ENCODE measurements at places on chromosomes 4 and X.

DNA sequence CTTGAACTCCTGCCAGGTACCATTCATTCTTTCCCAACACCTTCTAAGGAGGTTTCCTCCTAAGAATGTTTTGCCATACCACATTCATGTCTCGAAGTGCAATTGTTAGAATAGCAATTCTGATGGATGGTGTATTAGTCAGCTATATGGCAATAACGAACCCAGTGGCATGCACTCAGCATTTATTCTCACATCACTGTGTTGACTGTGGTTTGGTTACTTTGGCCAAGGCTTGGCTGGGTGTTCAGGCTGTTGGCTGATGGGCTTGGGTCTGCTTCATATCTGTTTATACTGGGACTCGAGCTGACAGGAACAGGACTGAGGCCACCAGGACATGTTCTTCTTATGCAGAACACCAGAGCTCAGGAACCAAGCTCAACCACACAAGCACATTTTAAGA lies 31.7 kb downstream of the PSAPL1 start:
- peak; percentile 14 for DNase-seq

GRCh38 chr4:158130204-158130603 lies 42.6 kb downstream of the GASK1B start:
- no peak for DNase-seq

GRCh38 chrX:43656005-43656494 lies at the start of gene MAOA:
Gene MAOA, plus strand, starts transcription at chrX:43656299. Its CDS starts 43 bp downstream, at chrX:43656342.
- DNase-seq = peak; percentile 38

DNA sequence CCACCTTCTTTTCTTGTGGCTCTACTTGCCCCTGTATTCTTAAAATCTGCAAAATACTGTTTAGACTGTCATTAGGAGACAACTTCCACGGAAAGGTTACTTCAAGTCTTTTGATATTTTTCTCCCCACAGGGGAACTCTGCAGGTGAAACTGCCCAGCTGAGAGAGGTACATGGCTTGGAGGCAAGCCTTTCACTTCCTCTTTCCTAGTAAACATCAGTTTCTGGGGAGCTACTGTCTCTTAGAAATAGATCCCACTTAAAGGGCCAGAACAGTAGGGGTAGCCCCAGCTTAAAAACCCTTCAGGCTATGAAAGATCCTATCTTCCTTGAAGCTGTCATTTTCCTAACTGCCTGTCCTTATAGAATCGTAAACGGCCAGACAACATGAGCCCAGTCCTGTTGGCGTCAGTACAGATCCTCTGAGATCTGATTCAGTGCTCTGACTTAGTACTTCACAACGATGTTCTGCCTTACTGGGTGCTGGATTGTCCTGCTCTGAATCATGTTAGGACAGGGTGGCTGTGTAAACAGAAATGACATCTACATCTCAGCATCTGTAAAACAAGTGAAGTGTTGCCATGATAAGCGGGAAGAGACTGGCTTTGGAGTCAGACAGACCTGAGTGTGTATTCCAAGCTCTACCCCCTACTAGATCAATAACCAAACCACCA lies 102.1 kb downstream of the ITIH6 start:
- DNase-seq = no peak

DNA sequence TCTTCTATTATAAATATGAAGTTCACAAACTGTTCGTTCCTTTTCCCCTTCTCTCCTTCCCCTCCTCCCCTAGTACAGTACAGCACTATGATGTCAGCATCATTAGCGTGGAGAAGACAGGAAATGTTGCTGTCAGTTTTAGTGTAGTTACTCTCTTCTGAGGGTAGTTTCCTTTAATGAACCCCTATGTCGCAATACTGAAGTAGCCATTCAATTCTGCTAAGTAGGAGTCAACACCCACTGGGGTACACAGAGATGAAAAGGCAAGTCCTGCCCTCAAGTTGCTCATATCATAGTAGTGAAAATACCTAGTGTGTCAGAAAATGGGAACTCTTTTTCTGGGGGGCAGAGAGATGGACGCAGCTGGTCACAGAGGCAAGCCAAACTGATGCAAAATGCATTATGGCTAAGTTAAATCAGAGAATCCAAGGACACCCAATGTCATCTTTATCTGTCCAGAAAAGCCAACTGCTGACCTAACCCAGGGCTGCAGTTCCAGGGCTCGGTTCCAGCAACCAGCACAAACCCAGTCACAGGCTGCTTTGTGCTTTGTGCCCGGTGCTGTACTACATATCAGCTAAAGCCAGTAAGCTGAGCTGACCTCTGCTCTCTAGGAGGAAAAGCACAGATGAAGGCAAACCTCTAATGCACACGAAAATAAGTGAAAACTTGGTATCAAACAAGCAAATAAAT lies 31.5 kb downstream of the GRIA3 start:
- DNase-seq = no peak

DNA sequence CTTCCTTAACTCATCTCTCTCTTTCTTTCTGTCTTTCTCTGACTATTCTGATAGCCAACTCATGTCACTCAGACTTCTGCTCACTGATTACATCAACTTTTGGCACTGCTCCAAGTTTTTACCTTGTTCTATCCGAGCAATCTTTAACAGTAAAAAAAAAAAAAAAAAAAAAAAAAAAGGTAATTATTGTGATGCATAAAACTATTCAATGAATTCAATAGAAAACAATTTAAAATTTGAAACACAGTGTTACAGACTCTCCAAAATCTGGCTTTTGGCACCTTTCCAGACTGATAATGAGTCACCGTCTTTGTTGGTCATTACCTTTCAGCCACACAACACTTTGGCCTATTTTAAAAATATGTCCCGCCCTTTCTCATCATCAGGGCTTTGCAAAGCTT lies 229.5 kb downstream of the GALNTL6 start:
- no peak for DNase-seq

GRCh38 chrX:114152130-114152529 lies 431.8 kb upstream of the HTR2C start:
- DNase-seq = no peak

DNA sequence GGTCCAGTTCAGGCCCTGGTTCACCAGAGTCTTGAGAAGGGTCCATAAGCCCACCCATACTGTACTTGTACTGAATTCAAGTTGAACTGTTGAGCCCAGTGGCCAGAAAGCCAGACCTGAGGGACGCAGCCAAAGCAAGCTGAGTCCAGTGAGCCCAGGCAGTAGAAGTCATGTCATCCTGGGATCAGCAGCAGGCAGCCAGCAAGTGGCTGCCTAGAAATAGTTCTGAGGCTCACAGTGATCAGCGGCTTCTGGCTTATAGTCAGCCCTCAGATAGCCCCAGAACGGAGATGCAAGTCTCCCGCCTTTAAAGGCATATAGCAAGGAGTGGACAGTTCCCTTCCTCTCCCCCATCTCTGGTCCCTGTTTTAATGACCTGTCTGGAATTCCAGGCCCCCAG lies 347.1 kb downstream of the FBXW7 start:
- no peak for DNase-seq

DNA sequence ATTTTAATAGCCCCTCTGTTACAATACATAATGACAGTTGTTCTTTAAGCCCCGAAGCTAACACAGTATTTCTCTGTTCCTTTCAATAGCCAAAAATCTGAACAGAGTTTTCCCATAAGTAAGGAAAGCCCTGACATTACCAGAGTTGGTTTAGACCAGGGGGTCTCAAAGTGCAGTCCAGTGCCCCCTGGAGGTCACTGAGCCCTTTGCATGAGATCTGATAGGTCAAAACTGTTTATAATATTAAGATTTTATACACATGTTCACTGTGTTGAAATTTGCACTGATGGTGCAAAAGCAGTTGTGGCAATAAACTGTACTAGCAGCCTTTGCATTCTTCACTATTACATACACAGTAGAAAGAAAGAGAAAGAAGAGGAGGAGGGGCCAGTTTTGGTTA lies 177.1 kb downstream of the SPANXN3 start:
- DNase-seq = no peak

GRCh38 chr4:61406677-61407076 lies 206.6 kb downstream of the ADGRL3 start:
- DNase-seq = no peak
